ENCODE measurements at places on chromosomes 3 and 15.

- no peak for DNase-seq
Observed at GRCh38 chr3:31448035-31448881, 84.5 kb upstream of the STT3B start.

DNA sequence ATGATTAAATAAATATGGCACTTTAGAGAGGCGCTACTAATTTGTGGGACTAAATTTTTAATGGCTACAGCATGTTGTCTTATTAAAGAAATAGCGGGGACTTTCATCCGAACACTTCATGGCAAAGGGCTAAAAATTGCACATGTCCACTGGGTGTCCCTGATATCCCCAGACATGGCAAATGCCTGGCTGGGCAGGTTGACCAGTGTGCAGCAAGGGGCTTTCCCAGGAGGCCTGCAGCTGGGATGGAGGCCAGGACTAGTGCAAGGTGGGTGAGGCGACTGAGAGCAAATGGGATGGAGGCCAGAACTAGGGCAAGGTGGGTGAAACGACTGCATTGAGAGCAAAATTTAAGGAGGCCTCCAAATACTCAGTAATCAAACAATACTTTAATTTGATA is 167.4 kb upstream of the SMAD3 start:
- no peak for DNase-seq

DNA sequence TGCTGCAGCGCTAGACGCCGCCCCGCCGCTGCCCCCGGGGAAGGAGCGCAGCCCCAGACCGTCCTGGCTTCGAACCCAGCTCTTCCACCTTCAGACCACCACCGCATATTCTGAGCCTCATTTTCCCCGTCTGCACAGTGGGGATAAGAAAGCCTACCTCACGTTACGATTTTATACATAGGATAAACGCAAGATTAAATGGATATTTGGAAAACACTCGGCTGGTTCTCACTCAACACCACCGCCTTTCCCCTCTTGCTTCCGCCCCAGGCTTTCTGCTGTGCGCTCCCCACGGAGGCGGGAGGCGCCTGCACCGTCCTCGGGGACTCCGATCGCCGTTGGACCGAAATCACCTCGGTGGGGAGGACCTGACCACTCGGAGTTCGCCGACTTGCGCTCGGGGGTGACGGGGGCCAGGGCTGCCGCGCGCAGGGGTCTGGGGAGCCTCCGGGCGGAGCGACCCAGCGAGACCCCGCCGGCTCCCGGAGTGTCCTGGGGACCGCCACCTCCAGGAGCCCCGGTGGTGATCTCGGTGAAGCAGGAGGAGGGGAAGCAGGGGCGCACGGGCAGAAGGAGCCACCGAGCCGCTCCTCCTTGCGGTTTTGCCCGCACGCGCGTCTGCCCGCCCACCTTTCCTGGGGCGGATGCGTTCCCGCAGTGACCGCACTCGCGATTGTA is 4.0 kb downstream of the FBXL22 start:
- DNase-seq, result no peak

DNA sequence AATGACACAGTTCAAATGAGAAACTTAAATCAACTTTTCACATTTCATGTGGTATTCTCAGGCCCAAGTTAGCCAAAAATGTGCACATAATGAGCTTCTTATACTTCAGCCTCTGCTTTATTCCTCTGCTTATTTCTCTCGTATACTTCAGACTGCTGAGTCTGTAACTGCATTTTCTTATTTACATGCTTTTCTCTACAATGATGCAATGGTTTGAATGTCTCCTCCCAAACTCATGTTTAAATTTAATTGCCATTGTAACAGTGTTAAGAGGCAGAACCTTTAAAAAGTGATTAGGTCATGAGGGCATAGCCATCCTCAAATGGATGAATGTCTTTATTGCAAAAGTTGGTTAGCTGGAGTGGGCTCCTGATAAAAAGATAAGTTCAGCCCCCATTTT is 184.2 kb downstream of the SUCLG2 start:
- DNase-seq, result no peak

DNA sequence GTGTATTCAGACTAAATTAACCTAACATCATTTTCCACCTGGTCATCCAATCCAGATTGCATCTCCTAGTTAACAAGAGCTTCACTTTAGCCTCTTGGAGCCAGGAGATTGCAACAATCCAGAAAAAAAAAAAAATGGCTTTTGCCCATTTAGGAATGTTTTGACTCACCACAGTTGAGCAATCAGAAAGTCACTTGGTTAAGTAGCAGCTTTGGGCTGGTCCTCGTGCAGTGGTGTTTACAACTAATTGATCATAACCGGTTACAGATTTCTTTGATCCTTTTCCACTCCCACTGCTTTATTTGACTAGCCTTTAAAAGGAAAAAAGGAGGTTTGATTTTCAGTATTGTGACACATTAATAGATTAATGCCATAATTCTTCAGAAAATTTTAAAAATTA is 688.8 kb upstream of the CCDC54 start:
- no peak for DNase-seq

DNA sequence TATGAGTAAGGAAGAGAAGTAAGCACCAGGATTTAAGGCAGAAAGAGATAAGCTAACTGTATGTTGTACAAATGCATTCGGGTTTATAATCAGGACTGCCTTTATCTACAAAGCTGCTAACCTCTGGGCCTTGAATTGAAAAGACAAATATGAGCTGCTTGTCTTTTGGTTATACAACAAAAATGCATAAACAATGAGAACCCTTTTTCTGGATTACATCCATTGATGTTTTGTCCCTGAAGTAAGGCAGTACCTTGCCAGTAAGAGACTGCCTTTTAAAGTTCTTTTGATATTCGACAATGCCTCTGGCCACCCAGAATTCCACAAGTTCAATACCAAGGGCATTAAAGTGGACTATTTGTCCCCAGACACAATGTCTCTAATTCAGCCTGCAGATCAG is 280.7 kb downstream of the ZNF621 start:
- no peak for DNase-seq

DNA sequence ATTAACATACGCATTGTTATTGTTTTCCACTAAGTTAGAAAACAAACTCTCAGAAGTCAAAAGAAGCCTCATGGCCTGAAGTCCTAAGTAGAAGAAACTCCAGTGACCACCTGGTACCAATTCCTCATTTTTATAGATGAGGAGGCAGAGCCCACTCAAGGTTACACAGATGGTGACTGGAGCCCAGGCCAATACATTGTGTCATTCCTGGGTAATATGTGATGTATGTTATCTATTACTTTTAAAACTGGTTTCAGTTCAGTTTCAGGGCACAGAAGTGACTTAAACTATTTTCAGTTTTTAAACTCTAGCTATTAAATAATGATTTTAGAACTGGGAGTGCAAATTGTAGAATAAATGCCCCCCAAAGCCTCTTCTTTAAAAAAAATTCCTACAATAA is 66.7 kb upstream of the STXBP5L start:
- DNase-seq, result no peak

- no peak for DNase-seq
Observed at GRCh38 chr3:196620161-196620604, 19.3 kb upstream of the NRROS start.

- DNase-seq, result no peak
Observed at GRCh38 chr3:57221883-57222282, 5.6 kb upstream of the APPL1 start.

DNA sequence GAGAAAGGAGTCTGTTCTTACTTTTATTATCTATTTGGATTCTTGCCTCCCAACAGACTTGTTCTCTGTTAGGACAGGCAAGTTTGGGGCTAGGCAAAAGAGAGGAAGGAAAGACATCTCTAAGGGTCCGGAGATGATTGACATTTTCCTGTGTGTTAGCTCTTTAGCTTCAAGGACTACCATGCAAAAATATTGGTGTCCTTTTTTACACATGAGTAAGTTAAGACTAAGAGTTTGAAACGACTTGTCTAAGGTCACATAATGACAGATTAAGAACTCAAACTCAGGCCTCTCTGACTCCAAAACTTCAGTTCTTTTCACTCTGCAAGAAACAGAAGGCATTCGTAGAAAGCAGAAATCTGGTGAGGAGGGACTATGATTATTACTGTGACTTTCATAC is 5.9 kb downstream of the LMCD1 start:
- DNase-seq, result no peak

- no peak for DNase-seq
Observed at GRCh38 chr3:107767897-107768605, 245.3 kb downstream of the BBX start.

GRCh38 chr3:130537673-130538304 is 20.8 kb downstream of the COL6A6 start:
- no peak for DNase-seq

DNA sequence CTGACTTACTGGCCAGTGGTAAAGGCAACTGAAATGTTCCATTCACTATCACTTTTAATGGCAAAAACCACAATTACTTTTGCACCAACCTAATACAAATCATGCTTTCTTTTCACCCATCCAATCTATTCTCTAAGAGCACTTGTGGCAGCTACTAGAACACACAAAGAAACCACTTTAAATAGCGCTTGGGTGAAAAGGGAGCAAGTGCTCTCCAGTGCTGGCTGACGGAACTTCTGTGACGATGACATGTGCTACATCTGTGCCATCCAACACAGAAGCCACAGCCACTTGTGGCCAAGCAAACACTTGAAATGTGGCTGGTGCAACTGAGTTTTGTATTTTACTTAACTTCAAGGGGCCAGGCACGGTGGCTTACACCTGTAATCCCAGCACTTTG is 18.9 kb downstream of the SH3BP5 start:
- DNase-seq, result no peak

DNA sequence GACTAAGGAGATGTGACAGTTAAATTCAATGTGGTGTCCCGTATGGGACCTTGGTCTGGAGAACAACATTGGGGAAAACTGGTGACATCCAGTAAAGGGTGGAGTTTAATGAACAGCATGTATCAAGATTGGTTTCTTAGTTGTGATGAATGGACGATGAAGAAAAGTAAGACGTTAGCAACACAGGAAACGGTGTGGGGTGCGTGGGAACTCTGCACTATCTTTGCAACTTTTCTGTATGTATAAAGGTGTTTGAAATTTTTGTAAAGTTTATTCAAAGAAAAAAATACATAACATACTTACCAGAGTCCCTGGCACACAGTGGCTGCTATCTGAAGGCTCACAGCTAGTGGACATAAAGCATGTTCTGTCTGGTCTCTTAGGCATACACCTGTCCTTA is 6.1 kb upstream of the CCDC174 start:
- no peak for DNase-seq

DNA sequence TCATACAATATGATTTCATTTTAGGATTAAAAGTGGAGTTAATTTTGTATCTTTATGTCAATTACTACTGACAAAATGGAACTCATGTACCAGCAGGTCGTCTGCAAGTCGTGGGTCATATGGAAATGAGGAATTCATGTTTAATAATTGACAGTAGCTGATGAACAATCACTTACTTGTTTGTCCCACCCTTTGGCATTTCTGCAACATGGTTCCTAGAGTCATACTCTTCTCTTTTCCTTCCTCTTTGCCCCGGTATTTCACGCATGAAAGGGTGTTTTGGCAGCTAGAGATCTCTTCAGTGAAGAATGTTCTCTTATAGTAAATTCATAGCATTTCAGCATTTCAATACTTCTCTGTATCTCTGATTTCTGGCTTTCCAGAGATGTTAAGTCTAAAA is 133.3 kb upstream of the SLC24A5 start:
- no peak for DNase-seq

- no peak for DNase-seq
Observed at GRCh38 chr3:114112696-114113095, 56.2 kb downstream of the QTRT2 start.

- no peak for DNase-seq
Observed at GRCh38 chr3:149258298-149258697, 36.7 kb upstream of the CP start.

DNA sequence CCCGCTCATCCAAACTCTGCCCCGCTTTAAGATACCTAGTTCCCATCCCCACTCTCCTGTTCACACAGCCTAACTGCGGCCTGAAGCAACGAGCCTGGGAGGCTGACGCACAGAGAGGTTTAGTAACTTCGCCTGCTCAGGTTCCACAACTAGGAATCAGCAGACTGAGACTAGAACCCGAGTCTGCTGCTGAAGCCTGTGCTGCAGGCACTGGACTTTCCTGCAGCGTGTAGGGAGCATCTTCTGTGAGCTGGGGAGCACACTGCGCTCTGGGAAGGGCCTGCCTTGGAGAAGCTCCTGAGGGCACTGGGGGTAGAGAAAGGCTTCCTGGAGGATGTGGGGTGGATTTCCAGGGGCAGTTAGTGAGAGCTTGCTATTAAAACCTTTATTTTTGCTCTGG is 4.8 kb upstream of the MAP6D1 start:
- no peak for DNase-seq

DNA sequence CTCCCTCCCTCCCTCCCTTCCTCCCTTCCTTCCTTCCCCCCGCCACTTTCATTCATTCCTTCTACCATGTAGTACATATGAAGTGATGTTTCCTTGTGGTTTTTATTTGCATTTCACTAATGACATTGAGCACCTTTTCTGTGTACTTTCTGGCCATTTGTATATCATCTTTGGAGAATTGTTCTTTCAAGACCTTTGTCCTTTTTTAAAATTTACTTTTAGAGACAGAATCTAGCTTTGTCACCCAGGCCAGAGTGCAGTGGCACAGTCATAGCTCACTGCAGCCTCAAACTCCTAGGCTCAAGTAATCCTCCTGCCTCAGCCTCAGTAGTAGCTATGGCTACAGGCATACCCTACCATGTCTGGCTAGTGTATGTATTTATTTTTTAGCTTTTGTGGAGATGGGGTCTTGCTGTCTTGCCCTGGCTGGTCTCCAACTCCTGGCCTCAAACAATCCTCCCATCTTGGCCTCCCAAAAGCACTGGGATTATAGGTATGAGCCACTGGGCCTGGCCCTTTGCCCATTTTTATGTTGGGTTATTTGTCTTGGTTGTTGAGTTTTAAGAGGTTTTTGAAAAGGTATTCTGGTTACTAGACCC is 42.0 kb upstream of the CTDSPL2 start:
- no peak for DNase-seq

DNA sequence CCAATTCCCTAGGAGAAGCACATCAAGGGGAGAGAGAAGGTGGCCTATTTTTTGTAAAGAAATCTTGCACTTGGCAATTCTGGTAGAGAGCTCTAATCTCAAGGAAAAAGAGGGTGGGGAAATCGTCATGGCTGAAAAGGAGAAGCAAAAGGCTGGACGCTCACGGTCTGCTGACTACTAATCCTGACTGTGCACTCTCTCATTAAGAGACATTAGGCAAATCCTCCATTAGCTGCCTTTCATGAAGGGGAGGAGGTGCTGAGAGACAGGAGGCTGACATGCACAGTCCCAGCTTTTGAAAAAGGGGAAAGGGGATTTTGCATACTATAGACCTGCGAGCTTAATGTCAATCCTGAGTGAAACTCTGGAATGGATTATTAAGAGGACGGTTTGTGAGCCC is 170.0 kb downstream of the NR2F2 start:
- DNase-seq, result no peak

DNA sequence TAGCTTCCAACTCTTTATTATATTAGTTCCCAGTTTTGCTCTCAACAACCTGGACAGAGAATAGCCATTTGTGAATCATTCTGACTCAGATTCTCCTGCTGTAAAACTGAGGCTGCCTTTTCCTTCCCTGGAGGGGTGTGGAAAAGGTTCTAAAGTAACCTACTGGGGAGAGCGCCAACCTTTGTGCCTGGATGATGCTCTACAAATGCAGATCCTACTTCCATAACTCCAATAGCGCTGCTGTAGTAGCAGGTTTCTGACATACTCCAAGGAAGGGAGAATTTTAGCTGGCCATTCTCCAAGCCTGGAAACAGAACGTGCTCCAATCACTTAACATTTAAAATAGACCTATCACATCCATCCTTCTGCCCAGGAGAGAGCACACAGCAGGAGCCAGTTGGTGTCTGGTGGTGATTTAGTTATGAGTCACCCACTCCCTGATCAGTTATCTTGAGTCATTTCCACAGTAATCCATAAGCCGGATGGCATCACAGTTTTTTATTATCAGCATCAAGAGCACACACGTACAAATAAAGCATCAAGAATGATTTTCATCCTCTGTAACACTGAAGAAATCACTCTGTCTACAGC is 38.3 kb downstream of the MYH15 start:
- no peak for DNase-seq
